OCI-M1 (cell line): ENCODE measurements at places on chromosomes 12 and 14.

DNA sequence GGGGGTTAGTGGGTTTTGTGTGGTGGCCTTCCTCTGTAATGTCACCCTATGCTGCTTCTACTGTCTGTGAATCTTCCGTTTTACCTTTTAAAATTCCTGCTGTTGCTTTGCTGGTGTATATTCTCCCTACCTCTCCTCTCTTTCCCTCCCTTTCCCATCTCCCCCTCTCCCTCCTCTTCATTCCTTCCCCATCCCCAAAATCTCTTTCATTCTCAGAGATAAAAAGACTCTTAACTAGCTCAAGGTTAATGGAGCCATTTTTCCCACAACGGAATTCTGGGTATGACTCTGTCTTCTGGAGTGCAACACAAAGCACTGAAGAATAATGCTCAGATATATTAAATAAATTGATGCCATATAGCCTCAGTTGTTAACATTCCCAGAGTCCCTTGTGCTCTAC, 148.1 kb downstream of the EGLN3 start:
- DNase-seq, result no peak

DNA sequence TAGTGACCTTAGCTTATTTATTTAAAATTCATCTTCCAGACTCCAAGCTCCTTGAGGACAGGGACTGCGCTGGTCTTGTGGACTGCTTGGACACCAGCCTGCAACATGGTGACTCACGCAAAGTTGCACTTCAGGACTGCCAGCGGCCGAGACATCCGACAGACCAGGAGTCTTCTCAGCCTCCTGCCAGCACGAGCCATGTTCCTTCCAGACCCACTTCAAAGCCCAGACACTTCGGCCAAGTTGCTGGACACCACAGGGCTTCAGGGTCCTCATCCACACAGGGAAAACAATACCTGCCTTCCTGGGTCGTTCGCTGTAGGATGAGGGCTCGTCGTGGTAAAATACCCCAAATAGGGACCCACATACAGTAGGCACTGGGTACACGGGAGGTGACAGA, 88.7 kb downstream of the BCL11B start:
- DNase-seq, result no peak

DNA sequence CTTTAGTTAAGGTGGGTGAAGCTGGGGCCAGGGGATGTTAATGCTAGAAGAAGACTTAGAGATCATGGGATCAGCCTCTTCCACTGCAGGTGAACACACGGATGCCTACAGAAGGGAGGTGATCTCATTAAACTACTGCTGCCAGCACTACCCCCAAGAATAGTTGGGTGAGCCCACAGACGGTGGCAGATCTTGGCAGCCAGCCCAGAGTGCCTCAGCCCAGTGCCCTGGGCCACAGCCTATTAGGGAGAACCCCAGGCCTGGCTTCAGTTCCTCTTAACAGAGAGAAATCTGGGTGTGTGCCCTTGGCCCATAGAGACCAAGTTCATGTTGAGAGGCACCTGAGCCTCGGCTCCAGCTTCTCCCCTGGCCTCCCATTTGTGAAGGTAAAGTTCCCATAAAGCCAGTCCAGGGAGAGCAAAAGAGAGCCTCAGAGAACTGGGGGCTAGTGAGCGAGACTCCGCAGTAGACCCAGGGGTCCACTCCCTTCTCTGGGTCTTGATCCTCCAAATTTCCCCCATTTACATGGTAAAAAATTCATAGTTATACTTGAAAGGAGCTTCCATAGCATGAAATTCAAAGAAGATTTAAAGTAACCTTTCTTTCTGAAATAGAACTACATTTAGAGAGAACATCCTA, 125.0 kb upstream of the CCND2 start:
- DNase-seq, result no peak

GRCh38 chr12:132146772-132147422, 2.6 kb downstream of the NOC4L start:
- DNase-seq, result no peak

- no peak for DNase-seq
Measured at GRCh38 chr14:56008150-56008549, 110.1 kb upstream of the PELI2 start.

DNA sequence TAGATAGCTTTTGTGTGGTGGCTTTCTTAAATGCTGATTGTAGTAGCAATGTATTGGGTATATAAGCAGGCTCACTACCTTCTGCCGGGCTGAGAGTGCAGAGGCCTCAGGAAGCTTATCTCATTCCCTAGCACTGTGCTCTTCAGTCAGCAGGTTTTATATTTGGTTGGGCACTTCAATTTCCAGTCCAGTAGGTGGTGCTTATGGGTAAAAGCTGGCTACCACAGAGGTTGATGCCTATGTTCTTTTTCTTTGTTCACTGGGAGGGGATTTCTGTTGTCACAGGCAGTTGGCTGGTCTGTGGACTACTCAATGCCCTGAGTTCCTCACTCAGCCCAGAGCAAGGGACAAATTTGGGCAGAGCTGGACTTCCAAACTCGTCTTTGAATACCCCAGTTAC, 43.0 kb upstream of the GLIPR1 start:
- DNase-seq, result peak; percentile 65

DNA sequence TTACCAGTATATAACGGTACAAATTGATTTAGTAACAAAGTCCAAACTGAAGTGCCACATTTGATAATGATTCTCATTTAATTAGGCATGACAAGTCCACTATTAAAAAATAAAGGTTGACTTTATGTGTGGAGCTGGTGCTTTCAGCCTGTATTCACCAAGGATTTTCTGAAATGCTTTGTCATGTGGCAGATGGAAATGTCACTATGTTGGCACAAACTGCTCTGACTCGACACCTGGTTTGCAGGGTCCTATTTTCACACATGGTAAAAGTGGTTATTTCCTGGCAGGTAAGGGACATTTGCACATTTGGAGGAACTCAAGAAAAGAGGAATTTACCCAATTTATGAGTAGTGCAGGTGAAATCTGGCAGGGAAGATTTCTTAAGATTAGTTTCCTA, 572.6 kb upstream of the MDGA2 start:
- no peak for DNase-seq

DNA sequence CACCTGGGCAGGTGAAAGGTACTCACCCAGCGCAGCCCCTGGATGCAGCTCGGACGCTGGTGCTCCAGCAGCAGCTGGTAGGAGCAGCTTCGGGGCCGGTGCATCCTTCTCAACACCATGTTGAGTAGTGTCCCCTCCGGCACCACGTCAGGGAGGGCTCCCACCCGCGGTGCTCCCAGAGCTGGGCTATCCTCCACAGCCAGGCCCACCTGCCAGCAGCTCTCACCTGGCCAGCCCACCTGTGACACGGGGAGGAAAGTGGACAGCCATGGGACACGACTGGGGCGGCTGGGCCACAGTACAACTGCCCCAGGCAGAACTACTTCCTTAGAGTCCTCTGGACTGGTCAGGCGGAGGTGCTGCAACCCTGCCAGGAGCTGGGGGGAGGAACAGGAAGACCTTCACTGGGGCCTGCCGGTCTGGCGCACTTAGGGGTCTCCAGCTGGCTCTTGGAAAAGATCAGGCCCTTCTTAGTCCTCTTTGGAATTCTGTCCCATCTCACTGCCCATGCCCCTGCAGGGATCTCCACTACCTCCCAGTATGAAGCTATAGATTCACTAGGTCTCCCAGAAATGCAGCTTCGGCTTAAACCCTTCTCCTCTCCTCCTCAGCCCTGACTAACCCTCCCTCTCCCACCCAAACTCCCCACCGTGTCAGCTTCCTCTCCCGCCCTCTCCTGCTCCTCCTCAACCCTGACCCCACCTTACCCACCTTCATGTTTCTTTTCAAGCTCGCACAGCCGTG, 668 bp downstream of the RAPGEF3 start:
- DNase-seq, result no peak
